ENCODE measurements at places on chromosomes 1 and 21.

- no peak for DNase-seq
These were observed 97.4 kb downstream of the MRPL39 start for GRCh38 chr21:25509862-25510261.

DNA sequence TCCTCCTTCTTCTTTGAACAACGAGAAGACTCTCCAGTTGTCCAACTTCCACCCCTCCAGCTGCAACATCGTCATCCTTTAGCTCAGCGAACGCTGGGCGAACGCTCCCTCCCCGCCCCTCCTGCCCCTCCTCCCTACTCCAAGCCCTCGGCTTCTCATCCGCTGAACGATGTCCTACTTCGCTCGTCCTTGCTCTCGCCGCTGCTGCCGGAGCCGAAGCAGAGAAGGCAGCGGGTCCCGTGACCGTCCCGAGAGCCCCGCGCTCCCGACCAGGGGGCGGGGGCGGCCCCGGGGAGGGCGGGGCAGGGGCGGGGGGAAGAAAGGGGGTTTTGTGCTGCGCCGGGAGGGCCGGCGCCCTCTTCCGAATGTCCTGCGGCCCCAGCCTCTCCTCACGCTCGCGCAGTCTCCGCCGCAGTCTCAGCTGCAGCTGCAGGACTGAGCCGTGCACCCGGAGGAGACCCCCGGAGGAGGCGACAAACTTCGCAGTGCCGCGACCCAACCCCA, at the start of gene BCAN:
Gene BCAN, plus strand, starts transcription at position 357 of the 504 bp plus-strand sequence. CDS start 3,938 bp downstream, outside the sequence.
- DNase-seq: no peak

DNA sequence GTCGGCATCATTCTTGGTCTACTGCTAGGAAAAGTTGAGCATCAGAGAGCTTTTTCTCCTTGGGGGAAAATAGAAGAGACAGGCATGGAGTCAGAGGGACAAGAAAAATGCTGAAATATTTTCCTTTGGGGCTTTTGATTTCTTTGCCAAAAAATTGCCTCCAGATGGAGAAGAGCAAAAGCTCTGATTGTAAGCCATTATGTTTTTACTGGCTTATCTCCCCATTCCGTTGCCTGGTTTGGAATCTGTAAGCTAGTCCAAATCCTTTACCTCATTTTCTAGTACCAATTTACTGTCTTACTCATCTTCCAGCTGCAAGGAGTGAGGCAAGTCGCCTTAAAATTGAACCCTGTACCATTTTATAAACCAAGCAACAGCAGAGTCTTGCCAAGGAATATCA, 23.3 kb upstream of the NBL1 start:
- DNase-seq: no peak

GRCh38 chr1:61293986-61294504, 211.7 kb downstream of the NFIA start:
- no peak for DNase-seq

DNA sequence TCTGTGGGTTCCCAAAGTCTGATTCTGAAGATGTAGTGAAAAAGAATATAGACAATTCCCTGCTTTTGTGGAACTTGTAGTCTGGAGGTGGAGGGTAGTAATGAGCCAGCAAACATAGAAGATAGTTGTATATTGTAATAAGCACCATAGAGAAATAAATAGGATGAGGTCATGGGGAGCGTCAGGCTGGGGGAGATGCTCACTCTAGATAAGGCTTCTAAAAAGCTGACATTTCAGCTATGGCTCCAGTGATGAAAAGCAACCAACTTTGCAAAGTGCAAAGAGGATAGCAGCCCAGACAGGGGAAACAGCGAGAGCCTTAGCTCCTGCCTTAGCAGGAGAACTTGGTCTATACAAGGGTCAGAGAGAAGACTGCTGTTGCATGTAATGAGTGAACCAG, 98.0 kb upstream of the RALGPS2 start:
- no peak for DNase-seq

- no peak for DNase-seq
These were observed 46.0 kb upstream of the LRRN2 start for GRCh38 chr1:204731509-204731908.

GRCh38 chr1:52634111-52634510, 1.1 kb downstream of the SHISAL2A start:
- DNase-seq: no peak

DNA sequence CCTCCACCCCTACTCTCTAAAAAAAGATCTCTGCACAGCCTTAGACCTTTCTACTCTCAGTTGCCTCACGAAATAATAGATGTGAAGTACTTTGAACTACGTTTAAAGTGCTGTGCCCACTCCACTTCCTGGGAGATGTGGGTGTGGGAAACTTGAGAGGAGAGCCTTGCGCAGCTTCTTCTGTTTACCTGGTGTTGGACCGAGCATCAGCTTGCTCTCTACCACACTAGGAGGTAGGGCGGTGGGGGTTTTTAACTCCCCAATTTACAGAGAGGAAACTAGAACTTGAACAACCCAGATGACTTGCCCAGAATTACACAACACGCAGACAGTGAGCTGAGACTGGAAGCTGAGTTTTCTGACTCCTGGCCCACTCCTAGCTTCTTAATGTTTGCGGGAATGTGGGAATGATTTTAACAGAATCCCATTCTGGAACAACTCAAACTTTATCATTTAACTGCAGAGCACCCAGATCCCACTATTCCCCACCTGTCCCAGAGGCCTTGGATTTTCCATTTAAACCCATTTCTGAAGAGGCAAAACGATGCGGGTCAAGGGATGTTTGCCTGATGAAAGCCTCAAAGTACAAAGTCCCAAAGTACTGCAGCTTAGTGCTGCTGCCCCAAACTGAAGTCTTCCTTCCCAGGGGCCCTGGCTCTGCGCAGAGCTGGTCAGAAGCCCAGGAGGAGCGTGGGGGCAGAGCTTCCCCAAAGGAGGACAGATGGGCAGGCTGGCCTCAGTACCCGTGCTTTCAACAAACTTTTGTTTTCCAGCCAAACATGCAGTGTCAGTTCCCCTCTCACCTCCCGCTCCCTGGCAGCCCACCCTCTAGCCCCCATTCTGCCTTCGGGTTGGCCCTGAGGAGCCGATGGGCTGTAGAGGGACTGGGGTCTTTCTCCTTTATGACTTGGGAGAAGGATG, 19.0 kb downstream of the BTG2 start:
- DNase-seq: no peak

DNA sequence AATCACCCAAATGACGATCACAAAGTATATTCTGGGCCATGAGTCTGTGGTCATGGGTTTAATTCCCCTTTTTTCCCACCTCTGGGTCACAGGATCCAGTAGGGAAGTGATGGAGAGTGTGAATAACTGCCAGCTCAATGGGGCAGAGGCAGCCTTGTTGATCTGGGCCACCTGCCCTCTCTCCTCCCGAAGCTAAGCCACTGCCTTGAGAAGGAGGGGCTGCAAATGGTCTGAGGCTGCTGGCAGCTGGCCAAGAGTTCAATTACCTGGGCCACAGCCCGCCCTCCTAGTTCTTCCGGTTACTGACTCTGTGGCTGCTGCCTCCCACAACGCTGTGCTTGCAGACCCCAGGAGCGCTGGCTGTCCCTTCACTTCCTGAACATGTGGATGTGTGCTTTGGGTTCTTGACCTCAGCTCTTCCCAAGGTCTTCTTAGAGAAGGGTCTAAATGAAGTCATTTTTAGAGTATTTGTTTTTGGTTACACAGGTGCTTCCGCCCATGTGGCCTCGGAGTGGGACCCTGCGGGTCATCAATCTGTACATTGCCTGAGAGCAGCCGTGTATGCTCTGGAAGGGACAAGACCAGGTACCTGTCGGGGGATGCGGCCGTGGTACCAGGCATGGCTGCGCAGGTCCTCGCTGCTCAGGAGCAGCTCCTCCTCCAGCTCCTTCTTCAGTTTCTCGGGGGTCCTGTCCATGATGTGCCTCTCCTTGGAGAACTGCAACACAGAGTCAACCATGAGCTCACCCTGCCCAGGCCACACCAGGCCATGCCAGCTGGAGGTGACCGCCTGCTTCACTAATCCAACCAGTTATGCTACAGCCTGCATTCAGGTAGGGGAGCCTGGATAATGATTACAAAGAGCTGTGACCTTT, 89.7 kb downstream of the BCAR3 start:
- peak; percentile 42 for DNase-seq

GRCh38 chr1:72282271-72283021, at the start of gene NEGR1:
NEGR1 (minus strand) TSS chr1:72282539.
- peak; percentile 89 for DNase-seq

GRCh38 chr1:157371826-157372225, 180.5 kb downstream of the FCRL5 start:
- peak; percentile 71 for DNase-seq

GRCh38 chr1:185441605-185442004, 124.6 kb upstream of the IVNS1ABP start:
- no peak for DNase-seq

- peak; percentile 61 for DNase-seq
These were observed 782 bp downstream of the CSDE1 start for GRCh38 chr1:114756949-114757454.

GRCh38 chr1:156704166-156704711, 1.1 kb downstream of the CRABP2 start:
- DNase-seq: no peak

- no peak for DNase-seq
These were observed 5.3 kb downstream of the C1orf116 start for GRCh38 chr1:207027206-207027777.

DNA sequence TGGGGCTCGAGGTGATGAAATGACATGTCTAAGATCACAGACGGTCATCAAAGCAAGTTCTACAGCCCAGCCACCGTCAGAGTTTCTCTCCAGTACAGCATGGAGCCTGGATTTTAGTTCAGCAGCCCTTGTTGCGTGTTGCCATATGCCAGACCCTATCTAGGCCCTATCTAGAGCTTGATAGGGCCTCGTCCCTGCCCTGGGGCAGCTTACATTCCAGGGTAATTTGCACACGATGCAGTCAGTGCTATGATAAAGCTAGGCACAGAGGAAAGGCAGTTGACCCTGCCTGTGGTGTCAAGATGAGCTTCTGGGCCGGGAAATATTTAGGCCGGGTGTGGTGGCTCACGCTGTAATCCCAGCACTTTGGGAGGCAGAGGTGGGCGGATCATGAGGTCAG, 18.9 kb downstream of the ETV3L start:
- no peak for DNase-seq

DNA sequence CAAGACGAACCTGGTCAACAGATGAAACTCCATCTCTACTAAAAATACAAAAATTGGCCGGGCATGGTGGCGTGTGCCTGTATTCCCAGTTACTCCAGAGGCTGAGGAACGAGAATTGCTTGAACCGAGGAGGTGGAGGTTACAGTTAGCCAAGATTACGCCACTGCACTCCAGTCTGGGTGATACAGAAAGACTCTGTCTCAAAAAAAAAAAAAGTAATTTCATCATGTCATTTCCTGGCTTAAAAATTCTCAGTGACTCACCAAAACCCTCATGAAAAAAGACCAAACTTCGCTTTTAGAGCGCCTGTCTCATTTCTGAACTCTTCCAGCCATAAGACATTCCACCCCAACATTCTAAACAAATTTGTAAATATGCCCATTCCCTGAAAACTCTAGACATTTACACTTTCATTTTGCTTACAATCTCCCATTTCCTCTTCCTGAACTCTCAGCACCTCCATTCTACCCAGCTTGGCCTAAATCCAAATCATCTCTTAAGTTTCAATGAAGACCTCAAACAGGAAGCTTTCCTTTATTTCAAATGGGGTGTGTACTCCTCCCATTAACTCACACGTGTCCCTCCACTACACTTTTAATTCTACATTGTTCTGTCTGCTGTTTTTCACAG, 50.5 kb upstream of the PRRC2C start:
- no peak for DNase-seq

DNA sequence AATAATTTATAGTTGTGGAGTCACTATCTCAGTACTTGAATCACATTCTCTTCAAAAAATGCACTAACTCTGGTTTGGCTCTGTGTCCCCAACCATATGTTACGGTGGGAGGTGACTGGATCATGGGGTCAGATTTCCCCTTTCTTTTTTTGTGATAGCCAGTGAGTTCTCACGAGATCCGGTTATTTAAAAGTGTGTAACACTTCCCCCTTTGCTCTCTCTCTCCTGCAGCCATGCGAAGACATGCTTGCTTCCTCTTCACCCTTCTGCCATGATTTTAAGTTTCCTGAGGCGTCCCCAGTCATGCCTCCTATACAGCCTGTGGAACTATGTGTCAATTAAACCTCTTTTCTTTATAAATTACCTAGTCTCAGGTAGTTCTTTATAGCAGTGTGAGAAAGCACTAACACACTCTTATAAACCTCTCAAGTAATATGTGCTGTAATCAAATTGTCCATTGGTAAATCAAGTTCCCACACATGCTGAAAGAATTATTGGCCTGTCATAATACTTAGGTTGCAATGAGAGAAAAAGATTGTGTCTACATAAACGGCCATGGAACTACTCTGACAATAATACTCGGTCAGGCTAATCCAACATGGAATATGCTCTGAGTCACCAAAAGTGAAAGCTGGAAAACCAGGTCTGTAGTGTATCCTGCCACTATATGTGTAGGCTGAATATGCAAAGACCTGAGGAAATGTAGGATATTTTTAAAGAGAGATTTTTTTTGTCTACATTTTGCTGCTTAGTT, 107.5 kb downstream of the SLC44A5 start:
- no peak for DNase-seq

DNA sequence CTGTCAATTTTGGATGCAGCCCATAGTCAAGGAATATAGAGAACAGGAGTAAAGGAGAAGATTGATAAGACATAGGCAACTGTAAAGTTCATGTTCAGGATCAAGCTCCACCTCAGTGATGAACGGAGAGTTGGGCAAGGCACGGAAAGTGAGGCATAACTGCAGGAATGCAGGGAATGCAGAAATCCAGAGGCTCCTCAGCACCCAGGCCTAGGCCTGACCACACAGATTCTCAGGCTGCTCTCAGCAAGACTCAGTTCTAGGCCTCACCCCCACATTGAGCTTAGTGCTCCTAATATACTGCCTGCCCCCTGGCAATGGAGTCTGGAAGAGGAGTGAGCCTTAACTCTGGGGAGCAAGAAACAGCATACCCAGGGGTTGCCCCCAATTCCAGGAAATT, 36.3 kb upstream of the S1PR1 start:
- DNase-seq: no peak

DNA sequence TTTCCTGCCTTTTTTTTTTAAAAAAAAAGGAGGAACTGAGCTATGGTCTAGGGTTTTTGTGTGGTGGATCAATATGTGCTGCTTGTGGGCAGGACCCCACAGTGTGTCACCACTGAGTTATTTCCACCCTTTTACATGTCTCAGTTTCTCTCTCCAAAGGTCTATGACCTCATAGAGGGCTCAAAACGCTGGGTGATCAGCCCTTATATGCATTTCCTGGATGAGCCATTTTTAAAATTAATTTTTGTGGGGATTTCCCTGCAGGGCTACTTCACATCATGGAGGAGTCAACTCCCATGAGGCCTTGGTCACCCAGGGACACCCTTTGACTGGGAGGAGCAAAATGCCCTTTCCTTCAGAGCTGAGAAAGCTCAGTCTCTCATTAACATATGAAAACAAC, 20.7 kb upstream of the HAO2 start:
- no peak for DNase-seq

- DNase-seq: peak; percentile 52
These were observed 641 bp upstream of the ZBTB21 start for GRCh38 chr21:42010507-42011495.
